ENCODE measurements at places on chromosomes 16 and 17.
A peak's percentile ranks its signal among the peaks of the same experiment; 100 is the strongest.

GRCh38 chr17:50214976-50215760 is 13.7 kb upstream of the COL1A1 start:
- no peak for DNase-seq

DNA sequence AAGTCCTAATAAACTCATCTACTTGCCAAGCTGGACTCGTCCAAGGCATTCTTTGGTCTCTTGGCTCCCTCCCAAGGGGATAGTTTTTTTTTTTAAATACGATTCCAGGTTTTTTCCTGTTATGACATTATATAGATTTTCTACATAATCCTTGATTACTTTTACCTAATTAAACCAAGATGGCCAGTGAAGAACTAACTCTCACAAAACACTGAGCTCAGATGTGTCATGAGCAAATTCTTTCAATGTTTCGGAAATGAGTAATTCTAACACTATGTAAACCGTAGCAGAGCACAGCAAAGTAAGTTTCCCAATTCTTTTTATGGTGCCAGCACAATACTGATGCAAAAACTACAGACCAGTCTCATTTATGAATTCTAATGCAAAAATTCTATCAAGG is 1.8 kb downstream of the ZNF23 start:
- no peak for DNase-seq

- no peak for DNase-seq
Measured at GRCh38 chr17:56119936-56120335, 33.3 kb upstream of the ANKFN1 start.

DNA sequence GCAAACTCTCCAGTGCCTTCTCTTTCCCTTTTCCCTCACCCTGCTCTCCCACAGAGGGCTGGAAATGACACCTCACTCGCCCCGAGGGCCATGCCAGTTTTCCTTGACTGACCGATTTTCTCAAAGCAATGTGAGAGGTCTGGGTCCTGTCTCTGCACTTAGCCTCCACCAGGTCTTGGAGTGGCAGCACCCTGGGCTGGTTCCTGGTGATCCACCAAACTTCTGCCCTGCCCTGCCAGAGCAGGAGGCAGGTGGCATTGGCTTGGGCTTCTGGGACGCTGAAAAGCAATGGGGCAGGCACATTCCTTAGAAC is 97.5 kb downstream of the RAB11FIP4 start:
- no peak for DNase-seq

DNA sequence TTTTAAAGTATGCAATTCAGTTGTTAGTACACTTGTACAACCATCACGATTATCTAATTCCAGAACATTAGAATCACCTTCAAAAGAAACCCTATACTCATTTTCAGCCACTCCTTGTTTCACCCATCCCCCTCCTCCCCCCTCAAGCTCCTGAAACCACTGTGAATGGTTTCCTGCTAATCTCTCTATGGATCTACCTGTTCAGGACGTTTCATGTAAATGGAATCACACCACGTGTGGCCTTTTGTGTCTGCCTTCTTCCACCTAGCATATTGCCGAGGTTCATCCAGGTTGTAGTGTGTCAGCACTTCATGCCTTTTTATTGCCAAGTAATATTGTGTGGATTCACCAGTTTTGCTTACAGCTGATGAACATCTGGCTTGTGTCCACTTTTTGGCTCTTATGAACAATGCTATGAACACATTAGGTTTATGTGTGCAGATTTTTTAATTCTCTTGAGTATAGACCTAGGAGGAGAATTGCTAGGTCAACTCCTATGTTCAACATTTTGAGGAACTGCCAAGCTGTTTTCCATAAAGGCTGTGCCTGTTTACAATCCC is 17.8 kb downstream of the EIF4A3 start:
- DNase-seq, result no peak

DNA sequence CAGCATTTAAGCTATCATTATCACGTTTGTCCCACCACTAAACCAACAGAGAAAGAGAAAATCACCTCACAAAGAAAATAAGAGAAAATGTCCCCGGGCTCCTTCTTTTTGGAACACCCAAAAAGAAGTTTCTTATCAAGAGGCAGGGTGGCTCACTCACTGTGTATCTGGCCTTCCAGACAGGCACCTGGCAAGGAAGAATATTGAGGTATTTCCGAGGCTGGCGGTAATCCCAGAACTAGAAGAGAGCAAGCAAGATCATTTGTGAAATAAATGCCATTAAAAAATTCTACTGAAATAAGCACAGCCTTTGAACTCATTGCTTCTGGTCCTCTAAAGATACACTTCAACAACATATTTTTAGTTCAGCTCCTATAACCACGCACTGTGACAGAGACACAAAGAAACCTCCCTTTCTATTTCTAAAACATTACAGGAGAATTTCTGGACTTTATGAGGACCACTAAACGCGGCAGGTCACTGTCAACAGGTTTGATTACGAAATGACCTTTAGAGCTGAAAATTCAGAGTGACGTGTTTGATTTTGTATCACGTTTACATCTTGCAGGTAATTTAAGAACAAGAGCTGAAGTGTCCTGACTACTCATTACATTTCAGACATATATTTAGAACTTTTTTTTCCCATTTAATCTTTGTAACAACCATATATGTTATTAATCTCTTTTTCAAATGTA is 61.0 kb downstream of the WDR59 start:
- DNase-seq, result no peak

GRCh38 chr16:361872-362701 is 8.3 kb downstream of the MRPL28 start:
- peak; percentile 75 for DNase-seq

GRCh38 chr17:58224315-58224714 is 5.3 kb upstream of the MKS1 start:
- DNase-seq, result no peak

- no peak for DNase-seq
Measured at GRCh38 chr16:30894540-30895368, 877 bp upstream of the BCL7C start.

DNA sequence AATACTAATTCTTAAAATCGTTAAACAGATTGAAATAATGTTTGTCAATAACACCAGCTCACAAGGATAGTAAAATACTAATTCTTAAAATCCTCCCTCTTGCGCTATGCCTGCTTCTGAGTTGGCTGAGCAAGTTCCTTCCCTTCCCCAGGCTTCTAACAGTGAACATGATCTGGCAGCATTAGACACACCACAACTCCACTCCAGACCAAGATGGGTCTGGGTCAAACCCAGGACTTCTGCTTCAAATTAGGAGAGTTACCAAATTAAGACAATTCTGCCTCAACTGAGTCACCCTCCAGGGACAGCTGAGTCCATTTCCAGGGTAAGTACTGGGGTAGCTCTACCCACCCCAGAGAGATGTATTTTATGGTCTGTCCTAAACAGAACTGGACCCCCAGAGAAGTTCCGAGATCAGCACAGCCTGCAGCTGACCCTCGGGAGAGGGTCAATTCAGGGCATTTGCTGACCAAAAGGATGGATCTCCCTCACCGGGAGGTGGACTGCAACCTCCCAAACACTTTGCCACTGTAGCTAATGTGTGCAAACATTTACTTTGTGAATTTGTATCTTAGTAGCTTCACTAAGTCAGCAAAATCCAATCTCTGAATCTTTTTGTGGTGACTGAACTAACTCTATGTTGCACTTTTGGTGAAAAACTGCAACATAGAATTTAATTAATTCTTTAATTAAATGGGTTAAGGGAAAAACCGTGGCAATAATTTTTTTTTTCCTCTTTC is 48.8 kb downstream of the ADCY9 start:
- no peak for DNase-seq

DNA sequence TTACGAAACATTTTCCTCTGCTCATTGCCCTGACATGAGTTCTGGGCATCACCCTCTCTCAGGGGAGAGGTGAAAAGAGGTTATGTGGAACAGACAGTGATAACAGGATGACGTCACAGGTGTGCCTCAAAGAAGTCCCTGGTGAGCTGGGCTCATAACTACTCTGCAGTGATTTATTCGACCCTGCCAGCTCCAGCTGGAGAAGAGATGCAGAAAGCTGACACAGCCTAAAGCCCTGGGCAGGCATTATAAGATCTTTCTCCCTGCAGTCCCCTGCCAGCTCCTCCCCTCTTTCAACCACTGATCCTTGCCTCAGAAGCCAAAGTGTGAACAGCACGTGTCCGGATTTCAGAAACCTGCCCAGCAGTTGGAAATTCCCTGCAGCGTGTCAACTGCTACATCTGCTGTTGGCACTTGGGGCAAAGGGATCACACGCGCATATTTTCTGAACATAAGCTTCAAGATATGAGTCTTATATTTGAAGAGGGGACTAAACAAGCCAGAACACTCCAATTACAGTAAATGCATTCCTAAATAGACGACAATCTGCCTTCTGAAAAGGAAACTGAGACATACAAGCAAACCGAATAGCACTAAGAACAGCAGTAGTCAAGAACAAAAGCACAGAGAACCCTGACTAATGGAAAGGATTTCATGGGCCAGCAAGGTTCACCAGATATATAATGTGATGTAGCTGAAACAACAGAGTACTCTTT is 80.5 kb downstream of the SMG6 start:
- peak; percentile 56 for DNase-seq

DNA sequence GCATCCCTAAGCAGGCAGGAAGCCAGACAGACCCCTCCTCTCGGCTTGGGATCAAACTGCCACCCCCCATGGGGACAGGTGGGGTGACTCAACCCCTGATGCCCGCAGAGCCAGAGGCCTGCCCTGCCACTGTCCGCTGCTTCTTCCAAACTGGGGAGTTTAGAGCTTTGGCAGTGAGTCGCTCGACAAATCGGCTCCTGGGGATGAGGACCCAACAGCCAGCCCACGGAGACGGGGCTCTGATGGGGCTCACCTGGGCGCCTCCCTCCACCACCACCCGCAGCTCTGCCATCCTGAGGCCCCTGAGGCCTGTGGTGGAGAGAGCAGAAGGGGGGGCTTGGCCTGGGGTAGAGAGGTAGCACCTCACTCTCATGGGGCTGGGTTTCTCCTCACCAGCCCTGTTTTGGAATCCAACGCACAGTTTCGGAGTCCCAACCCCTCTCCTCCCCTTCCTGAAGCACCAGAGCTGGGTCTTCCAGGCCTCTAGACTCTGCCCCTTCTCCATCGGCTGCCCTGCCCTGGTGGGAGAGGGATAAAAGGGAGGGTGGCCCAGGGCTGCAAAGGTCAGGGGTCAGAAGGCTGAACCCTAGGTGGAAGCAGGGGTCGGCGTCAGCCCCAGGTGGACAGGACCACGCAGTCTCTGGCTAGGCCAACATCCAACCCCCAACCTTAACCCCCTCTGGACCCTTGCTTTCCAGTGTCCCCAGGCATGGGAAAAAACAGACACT is 5.8 kb downstream of the PRSS22 start:
- DNase-seq, result no peak

DNA sequence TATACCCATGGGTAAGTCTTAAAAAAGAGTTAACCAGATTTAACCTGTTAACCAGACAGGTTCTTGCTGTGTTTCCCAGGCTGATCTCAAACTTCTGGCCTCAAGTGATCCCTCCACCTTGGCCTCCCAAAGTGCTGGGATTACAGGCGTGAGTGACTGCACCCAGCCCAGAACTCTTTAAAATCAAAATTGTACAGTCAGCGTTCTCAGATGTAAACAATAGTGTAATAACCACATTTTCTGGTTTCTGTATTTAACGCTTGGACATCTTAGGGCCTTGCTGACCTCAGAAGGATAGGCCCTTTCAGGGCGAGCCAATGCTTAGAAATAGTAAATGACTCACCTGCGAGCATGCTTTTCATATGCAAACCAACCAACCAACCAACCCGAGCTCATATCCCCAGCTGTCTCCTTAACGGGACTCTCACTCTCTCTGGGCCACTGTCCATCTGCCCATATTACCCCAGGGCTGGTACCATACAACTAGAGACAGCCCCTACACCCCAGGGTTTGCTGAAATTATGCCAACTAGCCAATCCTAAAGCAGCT is 415.0 kb upstream of the XYLT1 start:
- no peak for DNase-seq

- DNase-seq, result no peak
Measured at GRCh38 chr17:20059728-20060188, 50.6 kb downstream of the SPECC1 start.

- DNase-seq, result no peak
Measured at GRCh38 chr16:87604634-87605111, 2.4 kb downstream of the JPH3 start.

DNA sequence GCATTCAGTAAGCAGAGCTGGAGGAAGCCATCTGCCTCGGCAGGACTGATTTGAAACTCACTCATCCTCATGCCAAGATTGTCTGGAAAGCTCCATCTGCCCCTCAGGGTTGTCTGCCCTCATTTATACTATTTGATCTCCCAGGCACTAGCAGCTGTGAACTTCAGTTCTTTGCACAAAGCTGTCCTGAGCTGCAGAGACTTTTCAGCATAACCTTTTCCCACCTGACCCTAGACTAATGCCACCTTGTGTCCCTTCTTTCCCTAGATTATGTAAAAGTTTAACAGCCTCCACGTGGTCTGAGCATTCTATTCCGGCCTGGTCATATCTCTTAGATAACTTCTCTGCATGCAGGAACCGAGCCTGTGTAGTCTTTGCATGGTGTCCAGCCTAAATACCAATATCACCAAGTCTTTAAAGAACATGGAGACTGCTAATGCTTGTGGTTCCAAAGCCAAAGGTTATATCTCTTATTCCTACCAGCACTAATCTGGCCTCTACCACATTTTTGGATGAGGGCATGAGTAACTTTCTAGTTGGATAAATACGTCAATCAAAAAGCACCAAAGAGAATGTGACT is 29.1 kb downstream of the STAT5A start:
- DNase-seq, result no peak

DNA sequence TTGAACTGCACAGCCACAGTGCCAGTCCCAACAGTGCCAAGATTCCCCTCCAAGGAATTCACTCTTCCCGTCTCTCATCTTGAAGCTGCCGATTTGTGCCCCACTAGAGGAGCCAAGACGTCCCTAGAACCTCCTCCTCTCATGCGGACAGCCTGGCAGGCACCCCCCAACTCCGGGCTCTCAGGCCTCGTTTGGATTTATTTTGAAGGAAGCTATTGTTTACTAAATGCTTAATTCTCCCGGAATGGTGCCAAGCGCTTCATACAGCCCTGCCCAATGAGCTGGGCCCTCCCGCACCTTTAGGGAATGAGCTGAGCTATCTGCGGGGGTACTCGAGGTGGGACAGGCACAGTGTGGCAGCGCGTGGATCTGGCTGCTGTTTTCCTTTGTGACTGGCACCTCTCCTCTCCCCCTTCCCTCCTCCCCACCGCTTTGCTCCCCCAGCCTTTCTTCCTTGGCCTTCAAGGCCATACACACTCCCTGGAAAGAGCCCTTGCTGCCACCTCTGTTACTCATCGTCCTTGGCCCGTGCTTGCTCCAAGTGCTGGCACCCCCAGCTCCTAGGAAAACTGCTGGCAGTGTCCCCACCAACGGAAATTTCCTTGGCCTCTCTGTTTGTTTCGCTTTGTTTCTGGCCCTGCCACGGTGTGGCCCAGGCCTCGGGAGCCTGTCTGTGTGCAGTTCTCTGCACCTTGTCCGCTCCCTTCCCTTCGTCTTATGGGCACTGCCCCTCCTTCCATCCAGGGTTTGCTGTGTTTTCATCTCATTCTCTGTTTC is 49.9 kb upstream of the CDR2 start:
- no peak for DNase-seq

- no peak for DNase-seq
Measured at GRCh38 chr17:42010898-42011516, 6.2 kb downstream of the DNAJC7 start.

- no peak for DNase-seq
Measured at GRCh38 chr17:82948081-82948511, 108.3 kb upstream of the ZNF750 start.

- no peak for DNase-seq
Measured at GRCh38 chr17:36993227-36993626, 44.5 kb downstream of the AATF start.

- DNase-seq, result no peak
Measured at GRCh38 chr16:11459722-11460121, 114.5 kb downstream of the RMI2 start.

- DNase-seq, result no peak
Measured at GRCh38 chr17:18377437-18378204, at the start of gene EVPLL. TSS of gene EVPLL (plus strand) at chr17:18377778. CDS start at chr17:18380938, 3,160 bp downstream.

Measured in stimulated activated CD4-positive, alpha-beta T cell treated with anti-CD3 and anti-CD28 coated beads, Interleukin-2, amount 100 ng/mL, for 24 hours (primary cell).